ENCODE measurements at places on chromosomes 1 and 21.

- no peak for DNase-seq
Measured at GRCh38 chr1:71269818-71270217, 189.0 kb upstream of the ZRANB2 start.

- DNase-seq, result no peak
Measured at GRCh38 chr21:28442624-28443023, 550.1 kb downstream of the LTN1 start.

DNA sequence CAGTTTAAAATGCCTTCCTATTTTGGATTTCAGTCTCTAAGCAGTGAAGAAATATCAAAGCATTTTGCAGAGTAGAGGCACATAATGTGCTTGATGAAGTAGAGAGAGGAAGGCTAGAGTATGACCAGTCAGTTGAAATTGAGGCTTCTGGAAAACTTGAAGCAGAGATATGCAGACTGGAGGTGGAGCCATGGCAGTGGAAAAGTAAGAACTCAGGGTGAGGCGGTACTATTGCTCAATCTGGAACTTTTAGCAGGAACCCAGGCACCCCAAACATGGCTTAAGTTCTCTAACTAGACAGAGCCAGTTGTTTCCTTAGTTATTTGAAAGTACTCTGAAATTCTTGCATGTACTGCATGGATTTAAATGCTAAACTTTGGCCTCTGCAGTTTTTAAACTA, 288.6 kb downstream of the HHAT start:
- DNase-seq, result no peak

DNA sequence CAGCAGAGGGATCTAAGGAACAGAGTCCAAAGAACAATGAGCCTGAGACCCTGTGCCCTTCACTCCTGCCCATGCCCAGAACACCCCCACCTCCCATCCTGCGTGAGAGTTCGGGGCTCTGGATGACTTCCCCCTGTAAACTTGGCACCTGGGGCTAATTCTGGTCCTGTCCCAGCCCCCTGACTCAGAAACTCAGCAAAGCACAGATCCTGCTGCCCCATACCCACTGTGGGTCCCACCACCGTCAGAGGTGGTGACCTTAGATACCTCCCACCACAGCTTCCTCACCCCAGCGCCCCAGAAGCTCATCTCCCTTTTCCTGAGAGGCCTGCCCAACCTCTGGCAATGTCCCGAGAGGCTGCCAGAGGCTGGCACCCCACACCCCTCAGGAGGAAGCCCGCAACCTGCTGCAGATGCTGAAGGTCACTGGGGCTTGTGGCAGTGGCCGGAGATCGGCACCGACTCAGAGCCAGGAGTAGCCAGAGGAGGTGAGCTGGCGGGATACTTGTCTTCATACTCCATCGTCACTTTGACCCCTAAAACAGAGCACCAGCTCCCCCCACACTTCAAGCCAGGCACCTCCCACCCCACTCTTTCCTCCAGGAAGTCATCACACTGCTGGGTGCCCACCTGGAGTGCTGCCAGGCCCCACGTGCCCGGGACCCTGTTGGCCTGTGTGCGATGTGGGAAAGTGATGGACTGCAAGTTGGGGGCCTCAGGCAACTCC, 111.6 kb upstream of the IFFO2 start:
- DNase-seq, result no peak

DNA sequence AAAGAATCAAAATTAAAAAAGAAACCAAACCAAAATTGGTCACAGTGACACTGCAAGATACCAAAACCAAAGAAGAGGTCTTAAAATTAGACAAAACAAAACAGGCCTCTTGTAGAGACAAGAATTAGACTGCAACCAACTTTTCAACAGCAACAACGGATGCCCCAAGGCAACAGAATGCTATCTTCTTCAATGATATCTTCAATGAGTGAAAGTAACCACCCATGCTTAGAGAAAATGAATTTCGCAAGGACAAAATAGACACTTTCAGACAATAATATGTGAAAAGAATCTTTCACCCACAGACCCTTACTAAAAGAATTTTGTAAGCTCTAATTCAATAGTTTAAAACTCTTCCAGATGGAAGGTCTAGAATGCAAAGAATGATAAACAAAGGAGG, 41.7 kb downstream of the USP48 start:
- no peak for DNase-seq

GRCh38 chr1:5427026-5427613, 565.1 kb downstream of the NPHP4 start:
- DNase-seq, result no peak

GRCh38 chr1:32518976-32519375, 20.3 kb upstream of the ZBTB8A start:
- DNase-seq, result no peak

- DNase-seq, result no peak
Measured at GRCh38 chr1:240073097-240073496, 18.6 kb upstream of the FMN2 start.

Data from cardiac septum (tissue), 1 donor.